Activated B cell treated with CpG ODN at 0.5 μM for 24 hours (primary cell): ENCODE measurements at places on chromosomes 6 and 20.

- no peak for DNase-seq
Observed at GRCh38 chr20:20734475-20734948, 22.1 kb upstream of the RALGAPA2 start.

GRCh38 chr6:3596766-3597165 is 139.9 kb upstream of the SLC22A23 start:
- DNase-seq, result no peak

GRCh38 chr20:18719426-18719825 is 94.2 kb upstream of the SCP2D1 start:
- no peak for DNase-seq

GRCh38 chr20:824490-824889 is 9.0 kb upstream of the FAM110A start:
- DNase-seq, result no peak

DNA sequence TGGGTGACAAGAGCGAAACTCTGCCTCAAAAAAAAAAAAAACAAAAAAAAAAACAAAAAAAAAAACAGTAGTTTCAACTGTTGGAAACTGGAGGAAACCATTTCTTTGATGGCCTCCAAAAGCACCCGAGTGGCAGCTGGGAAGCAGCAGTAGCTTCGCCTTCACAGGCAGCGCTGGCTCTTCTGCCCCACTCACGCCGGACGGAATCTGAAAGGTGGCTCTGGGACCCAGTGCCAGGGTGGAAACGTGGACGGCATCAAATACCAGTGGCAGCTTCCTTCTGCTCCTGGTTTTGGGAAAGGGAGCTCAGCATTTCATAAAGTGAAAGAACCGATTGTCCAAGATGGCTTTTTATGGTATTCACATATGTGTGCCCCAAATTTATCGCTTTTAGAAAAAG is 159.4 kb downstream of the SMOC2 start:
- DNase-seq, result no peak
